Activated T-helper 2 cell treated with anti-CD3 and anti-CD28 coated beads, Interferon-gamma antibody, Interleukin-2, Interleukin-4, amounts not matched to agents 10 μg/mL and 5 μg/mL and 100 μg/mL, durations not matched to agents 14 hours and 24 hours and 36 hours (primary cell): ENCODE measurements at places on chromosomes 2 and 18.

GRCh38 chr18:11664286-11664685 lies 24.8 kb upstream of the GNAL start:
- DNase-seq, result no peak

DNA sequence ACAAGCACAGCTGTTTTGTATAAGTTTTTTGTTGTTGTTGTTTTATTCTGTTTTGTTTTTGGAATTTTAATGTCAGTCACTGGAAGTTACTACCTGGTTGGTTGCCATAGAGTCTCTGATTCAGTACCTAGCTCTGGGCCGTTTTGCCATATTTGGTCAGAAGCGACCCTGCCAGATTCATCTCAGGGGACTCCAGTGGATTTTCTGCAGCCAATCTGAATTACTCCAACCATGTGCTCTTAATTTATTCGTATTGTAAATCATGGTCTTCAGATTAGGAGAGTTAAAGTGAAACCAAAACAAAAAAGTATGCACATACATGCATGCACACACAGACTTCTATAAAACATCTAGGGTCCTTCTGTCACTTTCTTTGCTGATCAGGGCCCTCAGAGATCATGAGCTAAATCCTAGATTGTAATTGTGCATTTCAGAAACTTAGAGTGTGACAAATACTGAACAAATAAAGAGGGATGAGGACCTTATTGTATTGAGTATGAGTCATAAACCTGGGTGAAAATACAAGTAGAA lies 317.4 kb upstream of the UBE2E3 start:
- DNase-seq, result no peak

DNA sequence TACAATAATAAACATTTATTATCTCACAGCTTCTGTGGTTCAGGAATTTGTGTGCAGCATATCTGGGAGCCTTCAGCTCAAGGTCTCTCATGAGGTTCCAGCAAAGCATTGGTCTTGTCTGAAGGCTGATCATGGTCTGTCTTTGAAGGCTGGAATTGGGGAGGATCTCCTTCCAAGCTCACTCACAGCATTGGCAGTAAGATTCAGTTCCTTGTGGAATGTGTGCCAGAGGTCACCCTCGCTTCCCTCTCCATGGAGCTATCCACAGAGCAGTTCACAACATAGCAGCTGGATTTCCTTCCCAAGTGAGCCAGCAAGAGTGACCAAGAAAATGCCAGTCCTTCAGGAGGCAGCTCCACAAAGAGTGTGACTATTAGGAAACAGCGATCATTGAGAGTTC lies 202.2 kb upstream of the ST6GAL2 start:
- no peak for DNase-seq

- DNase-seq, result no peak
Observed at GRCh38 chr2:30406853-30407252, 40.2 kb upstream of the LCLAT1 start.

DNA sequence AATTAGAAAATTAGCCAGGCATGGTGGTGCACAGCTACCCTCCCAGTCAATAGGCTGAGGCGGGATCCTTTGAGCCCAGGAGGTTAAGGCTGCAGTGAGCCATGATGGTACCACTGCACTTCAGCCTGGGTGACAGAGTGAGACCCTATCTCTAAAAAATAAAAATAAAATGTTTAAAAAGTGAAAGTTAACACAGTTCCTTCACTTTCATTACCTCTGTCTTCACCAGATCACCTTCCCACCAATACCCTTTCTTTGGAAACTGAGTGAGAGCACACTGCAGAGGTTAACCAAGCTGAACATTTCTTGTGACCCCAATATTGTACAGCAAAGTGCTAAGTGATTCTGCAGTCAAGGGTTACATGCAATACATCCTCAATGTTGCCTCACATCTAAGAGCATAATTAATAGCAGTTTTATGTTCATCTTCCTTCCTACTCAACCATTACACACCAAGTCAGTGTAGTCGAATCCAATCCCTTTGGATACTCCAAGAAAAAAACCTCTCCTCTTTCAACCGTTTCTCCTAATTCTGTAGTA lies 1.7 kb downstream of the L3MBTL4 start:
- no peak for DNase-seq

GRCh38 chr18:10748641-10749040 lies 222.8 kb downstream of the NAPG start:
- no peak for DNase-seq

DNA sequence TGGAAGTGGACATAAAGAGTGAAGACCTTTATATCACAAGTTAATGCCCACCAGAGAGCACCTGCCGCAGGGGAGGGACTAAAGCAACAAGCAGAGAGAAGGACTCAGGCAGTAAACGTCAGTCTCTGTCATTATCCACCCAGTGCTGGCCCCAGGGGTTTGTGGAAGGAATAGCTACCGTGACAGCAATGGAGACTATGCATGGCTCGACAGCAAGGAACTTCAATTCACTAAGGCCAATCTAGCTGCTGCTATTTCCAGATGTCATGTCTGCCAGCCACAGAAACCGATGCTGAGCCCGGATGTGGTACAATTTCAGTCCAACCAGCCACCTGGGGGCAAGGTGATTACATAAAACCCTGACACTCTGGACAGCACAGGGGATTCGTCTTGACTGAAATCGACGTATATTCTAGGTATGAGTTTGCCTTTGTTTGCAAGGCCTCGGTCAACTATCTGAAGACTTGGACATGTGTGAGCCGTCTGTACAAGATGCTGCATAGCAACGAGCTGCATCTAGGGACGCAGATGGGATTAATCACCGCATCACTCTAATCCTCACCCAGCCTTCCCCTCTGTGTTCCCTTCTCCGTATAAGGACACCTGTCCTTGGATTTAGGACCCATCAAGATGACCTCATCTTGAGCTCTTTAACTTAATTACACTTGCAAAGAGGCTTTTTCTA lies 154.1 kb upstream of the SH3BP4 start:
- DNase-seq, result no peak

GRCh38 chr18:31156821-31157763 lies 5.6 kb downstream of the DSC1 start:
- no peak for DNase-seq

DNA sequence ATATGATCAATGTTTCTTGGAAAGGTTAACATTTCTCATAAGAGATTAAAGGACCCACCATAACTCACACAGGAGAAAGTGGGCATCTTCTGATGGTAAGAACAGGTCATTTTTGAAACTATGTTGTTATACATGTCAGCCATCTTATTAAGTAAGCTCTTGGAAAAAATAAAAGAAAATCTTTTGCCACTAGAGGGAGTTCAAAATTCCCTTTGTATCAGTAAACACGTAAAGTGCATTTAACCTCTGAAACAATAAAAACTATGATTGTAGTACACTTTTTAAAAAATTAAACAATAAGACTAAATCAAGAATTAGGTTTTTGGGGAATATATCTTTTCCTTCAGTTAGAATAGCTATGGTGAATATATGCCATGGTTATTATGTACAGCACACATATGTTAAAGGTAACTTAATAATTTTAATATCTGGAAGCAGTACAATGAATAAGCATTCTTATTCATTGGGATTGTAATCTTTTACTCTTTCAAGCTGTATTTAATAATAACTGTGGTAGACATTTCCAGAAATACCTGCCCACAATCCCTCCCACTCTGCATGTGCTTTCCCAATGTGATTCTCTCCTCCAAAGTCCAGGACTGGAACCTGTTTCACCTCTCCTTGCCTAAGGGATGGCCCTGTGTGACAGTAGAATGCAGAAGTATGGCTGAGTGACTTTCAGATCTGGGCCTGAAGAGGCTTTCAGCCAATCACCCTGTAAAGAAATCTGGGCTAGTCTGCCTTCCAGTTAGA lies 64.2 kb downstream of the RBMS1 start:
- DNase-seq, result no peak
